ENCODE measurements at places on chromosomes 2 and 18. TPM values are rescaled to one million over a fixed set of nuclear protein-coding genes. Genes with fewer than 3 reads are reported as not detected.

Gene INHBB
- 0.32 TPM for total RNA-seq

Gene IL1A
- total RNA-seq = 0.24 TPM

Gene ATG9A
- total RNA-seq = 113 TPM

Gene SLC19A3
- 1.0 TPM for total RNA-seq

Gene ANKRD30BL
- total RNA-seq = not detected

Gene PCARE
- total RNA-seq = not detected

Gene PFN4
- 0.39 TPM for total RNA-seq

Gene INPP5D
- total RNA-seq = 0.65 TPM

Gene MSTN
- not detected for total RNA-seq

Gene RFTN2
- 4.5 TPM for total RNA-seq

Gene TMEM198
- 9.2 TPM for total RNA-seq

Gene EPB41L3
- 44.6 TPM for total RNA-seq

Gene C1D
- 29.9 TPM for total RNA-seq

Gene SP140
- 0.39 TPM for total RNA-seq

Gene M1AP
- not detected for total RNA-seq

Gene QPCT
- 24.2 TPM for total RNA-seq

Gene PRKAG3
- total RNA-seq = 0.40 TPM

Gene IL36B
- not detected for total RNA-seq

Gene PIEZO2
- 25.4 TPM for total RNA-seq

Gene NEU4
- not detected for total RNA-seq

Gene SP100
- 48.7 TPM for total RNA-seq

Gene RPL37A
- 2,101 TPM for total RNA-seq

Gene LCT
- 0.08 TPM for total RNA-seq

Gene HAAO
- 2.7 TPM for total RNA-seq

Gene NFATC1
- 7.6 TPM for total RNA-seq

Gene CSRNP3
- total RNA-seq = 1.0 TPM

Gene RAPGEF4
- 0.13 TPM for total RNA-seq

Gene ELP2
- 46.0 TPM for total RNA-seq

Gene POTEJ
- not detected for total RNA-seq

Gene ALKAL2
- 1.2 TPM for total RNA-seq

Gene ANKAR
- total RNA-seq = 2.1 TPM

Gene LOXL3
- 18.6 TPM for total RNA-seq

Gene BOK
- total RNA-seq = 23.3 TPM

Gene OTOS
- not detected for total RNA-seq

Gene HRH4
- total RNA-seq = not detected

Gene AAK1
- 38.6 TPM for total RNA-seq

Gene PROM2
- total RNA-seq = 1.0 TPM

Gene CXCR1
- not detected for total RNA-seq

Gene EMX1
- total RNA-seq = not detected

Gene LBX2
- total RNA-seq = 0.64 TPM

Gene LYG1
- not detected for total RNA-seq

Gene WDR43
- total RNA-seq = 47.6 TPM

Gene ACMSD
- total RNA-seq = not detected

Gene CNPPD1
- 16.9 TPM for total RNA-seq

Gene GNLY
- total RNA-seq = 0.24 TPM

Gene ABCB11
- total RNA-seq = not detected

Gene IL1RL2
- total RNA-seq = 0.88 TPM

Gene FBLN7
- 1.8 TPM for total RNA-seq

Gene CFAP53
- total RNA-seq = 0.39 TPM
